ENCODE measurements at places on chromosomes 7 and 10.
A peak's percentile ranks its signal among the peaks of the same experiment; 100 is the strongest.

- no peak for DNase-seq
Observed at GRCh38 chr7:78794101-78794500, 659.4 kb downstream of the MAGI2 start.

DNA sequence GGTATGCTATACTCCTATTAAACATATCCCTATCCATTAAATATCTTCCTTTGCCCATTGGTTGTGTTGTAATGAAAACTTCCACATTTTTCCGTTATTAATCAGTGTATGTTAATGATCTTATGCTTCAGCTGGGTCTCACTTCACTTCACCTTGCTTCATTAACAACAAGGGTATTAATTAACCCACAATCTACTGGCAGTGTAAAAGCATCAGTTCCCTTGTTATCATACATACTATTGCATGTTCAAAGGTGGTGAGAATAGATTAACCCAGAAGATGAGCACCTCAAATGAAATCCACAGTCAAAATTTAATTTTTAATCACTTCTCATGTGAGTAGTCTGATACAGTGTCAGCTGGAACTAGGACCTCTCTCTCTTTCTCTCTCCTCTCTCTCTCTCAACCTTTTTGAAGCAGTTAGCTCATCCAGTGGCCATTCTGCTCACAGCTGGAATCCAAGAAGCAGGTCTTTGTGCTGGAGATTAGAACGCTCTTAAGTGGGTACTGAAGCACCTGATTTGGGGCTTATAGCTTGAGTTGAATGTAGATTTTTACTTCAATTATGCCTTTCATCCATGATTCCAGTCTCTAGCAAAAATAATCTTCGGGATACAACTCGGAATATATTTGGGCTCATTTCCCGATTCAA lies 172.3 kb downstream of the RAPGEF5 start:
- no peak for DNase-seq

DNA sequence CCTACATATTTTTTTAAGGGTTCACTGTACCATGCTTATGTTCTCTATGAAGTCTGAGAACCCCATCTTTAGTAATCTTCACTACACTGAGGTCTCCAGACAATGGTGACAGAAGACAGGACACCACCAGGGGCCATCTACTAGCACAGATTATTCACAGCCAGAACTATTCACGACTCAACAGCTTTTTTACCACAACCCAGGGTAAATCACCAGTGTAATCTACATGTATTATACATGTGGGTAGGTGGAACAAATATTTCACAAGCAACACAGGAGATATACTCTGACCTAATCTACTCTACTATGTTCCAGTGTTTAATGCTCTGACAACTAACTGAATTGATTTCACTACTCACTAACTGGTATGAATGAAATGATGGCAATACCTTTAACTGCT lies 136.1 kb downstream of the ELMO1 start:
- no peak for DNase-seq

GRCh38 chr7:117347480-117347879 lies 24.6 kb upstream of the WNT2 start:
- no peak for DNase-seq

GRCh38 chr7:123974326-123974908 lies 49.4 kb downstream of the SPAM1 start:
- DNase-seq: no peak

DNA sequence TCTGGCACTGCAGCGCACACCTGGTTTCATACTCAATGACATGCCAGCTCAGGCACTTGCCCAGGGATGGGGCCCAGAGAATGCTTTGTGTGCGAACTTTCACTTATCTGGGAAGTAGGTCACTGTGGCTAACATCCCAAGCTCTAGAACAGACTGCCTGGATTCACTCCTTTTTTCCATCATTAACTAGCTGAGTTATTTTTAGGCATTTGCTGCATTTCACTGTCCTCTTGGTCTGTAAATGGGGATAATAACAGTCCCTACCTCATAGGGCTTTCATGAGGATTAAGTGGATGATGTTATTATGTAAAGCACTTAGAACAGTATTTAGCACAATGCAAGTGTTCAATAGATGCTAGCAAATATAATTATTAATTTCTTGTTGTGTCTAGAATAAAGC lies 98.7 kb upstream of the DOCK1 start:
- DNase-seq: no peak

DNA sequence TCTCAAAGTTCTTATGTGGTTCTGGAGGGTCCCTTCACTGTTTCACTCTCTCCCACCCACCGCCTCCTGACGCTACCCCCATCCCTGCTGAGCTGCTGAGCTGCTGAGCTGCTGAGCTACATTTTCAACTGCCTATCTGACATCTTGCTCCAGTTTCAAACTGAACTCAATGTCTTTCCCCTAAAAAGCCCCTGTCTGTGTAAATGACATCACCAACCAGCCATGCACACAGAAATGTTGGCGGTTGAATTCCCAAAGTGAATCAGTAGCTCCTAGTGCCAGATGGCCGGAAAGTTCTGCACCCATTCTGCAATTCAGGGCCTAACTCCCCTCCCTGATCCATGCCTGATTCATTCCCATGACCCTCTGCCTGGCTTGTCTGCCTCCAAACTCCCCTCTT lies 71.2 kb downstream of the WNT2 start:
- DNase-seq: no peak

GRCh38 chr7:116511552-116512519 lies 12.3 kb downstream of the CAV2 start:
- peak; percentile 68 for DNase-seq

GRCh38 chr7:145729691-145730090 lies 386.9 kb upstream of the CNTNAP2 start:
- DNase-seq: no peak

DNA sequence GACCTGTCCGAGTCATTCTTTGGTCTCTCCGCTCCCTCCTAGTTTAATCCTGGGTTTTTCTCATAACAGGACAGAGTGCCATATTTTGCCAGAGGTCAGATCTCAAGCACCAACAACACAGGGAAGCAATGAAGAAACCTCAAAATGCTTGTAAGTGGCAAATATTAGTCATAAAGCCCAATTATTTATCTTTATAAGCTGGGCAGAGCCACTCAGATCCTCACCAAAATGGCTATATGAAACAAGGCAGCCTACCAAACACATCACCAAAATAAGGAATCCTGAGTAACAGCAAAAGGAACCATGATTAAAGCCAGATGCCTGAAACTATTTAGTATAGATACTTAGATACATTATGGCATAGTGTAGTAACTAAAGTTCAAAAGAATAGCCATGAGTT lies 4.7 kb downstream of the ECD start:
- DNase-seq: no peak

DNA sequence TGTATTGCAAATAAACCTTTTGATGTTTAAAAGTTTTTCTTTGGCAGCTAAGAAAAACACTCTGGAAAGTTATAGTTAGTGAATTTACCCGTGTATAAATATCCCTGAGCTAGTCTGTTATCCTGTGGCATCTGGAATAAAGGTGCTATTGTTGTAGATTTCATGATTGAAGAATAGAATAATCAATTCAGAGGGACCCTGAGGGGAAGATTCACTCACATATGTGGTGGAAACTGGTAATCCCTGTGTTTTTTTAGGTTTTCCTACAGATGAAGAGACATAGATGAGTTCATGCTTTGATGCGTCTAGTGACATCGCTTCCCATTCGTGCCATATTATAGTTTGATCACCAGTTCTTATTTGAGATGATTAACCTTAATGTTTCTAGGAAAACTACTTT lies 164.6 kb downstream of the TWIST1 start:
- DNase-seq: no peak

DNA sequence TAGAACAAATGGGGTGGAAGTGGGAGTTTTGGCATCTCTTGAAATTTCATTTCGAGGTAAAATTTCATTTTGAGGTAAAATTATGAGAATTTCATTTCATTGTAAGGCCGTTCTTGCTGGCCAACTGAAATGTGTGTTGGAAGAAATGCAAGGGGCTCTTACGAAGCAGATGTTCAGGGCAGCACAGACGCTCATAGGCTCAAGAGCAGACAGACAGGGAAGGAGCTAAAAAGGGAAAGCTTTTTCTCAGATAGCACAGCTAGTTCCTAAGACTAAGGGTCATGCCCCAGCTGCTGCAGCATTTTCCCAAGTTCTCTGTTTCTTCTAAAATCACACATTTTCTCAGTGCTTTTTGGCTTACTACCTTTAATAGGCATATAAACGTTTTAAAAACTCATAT lies 65.1 kb upstream of the SFMBT2 start:
- no peak for DNase-seq

DNA sequence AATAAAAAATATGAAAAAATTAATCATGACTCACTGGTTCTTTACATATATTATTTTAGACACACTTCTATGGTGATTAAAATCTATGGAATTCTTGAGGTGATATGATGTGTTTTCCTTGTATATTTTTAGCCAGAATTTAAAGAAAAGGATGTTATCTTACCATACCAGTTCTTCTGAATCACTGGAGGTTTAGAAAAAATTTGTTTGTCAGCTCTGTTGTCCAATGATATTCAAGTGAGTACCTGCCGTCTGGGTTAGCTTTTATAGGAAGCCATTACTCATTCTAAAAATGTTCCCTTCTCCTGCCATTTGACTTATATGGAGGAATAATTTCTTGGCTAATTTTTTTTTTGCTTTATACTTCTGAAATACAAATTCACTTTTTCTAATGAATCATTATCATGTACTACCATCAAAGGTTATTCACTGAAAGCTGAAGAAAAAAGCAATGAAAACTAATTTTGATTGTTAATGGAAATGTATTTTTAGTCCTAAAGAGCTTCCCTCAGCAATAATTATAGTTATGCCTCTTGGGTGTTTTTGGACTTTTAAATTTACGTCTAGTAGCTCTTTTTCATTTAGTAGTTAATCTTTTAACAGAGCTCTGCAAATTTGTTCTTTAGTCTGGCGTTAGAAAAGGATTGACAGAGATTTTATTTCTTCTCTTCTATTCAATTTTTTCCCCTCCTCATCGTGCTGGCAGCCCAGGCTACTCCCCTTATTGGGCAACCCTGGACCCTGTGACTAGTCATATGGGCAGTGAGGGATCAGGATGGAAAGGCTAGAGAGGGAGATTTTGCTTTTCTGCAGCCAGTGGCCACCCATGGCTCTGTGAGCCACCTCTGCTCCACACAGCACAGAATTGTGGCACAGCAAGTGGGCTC lies 434.2 kb downstream of the LRMDA start:
- no peak for DNase-seq

DNA sequence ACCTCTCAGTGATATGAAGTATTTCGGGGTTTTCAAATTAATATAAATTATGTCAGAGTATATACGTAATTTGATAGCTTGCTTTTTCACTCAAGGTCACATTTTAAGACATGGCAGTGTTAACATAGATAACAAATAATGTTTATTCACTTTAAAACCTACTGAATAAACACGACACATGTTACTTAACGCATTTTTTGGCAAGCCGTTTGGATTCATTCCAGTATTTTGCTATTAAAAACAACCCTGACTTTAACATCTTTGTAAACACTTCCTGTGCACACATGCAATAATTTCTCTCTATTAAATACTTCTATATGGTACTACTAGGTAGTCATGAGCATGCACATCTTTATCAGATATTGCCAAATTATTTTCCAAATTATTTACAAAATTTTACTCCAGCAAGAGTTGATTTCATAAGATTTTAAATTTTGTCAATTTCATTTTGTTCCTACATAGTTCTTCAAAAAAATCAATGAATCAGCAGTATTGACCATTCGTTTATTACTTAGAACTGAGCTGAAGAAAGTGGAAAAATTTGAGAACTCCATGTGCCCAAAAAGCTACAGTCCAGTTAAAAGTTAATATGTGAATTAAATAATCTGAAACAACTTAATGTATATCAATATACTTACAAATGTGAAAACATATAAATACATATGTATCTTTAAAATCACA lies 26.8 kb upstream of the THSD7A start:
- DNase-seq: no peak

- no peak for DNase-seq
Observed at GRCh38 chr7:75966190-75966961, 28.0 kb downstream of the TMEM120A start.

All from NB4 (cell line).